Neural crest cell (in vitro differentiated cells): ENCODE measurements at places on chromosomes 13 and 19.

- DNase-seq, result no peak
These were observed 134.1 kb downstream of the URI1 start for GRCh38 chr19:30076101-30076551.

GRCh38 chr13:103794526-103794925 lies 728.3 kb upstream of the SLC10A2 start:
- no peak for DNase-seq

DNA sequence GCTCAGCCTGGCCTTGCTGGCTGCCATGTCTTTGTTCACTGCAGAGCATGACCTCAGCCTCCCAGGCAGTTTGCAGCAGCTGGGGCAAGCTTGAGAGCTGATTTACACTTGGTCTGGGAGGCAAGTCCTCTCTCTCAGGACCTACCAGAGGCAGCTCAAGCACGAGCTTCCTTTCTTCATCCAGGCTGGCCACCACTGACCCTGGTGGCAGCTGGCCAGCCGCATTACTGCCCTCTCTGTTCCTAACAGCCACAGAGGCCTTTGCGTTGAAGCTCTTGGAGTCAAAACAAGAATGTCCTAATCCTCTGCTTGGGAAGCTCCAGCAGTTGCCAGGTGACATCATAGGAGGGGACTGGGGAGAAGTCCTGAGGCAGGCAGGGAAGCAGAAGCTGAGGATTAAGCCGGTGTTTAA lies 85.7 kb downstream of the NUFIP1 start:
- DNase-seq, result no peak

DNA sequence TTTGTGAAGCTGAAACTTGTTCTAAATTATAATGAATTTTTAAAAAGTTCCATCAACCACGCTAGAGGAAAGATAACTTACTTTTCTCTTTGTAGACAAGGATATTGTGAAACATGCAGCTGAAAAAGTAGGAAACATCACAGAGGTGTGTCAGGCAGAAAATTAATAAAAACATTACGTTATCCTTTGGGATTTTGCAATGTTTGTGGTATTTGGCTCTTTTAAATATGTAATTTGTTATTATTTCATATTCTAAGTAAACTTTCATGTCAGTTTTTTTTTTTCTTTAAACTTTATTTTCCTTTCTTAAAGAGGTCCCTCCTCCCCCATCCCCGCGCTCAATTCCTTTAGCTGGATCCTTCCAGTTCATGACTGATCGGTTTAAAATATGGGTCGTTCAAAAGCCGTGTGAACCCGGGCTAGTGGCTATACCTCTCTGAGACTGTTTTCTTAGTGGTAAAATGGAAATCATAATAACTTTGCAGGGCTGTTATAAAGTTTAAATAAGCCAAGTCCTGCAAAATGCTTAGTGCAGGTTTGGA lies 740 bp upstream of the CCDC61 start:
- DNase-seq, result no peak

DNA sequence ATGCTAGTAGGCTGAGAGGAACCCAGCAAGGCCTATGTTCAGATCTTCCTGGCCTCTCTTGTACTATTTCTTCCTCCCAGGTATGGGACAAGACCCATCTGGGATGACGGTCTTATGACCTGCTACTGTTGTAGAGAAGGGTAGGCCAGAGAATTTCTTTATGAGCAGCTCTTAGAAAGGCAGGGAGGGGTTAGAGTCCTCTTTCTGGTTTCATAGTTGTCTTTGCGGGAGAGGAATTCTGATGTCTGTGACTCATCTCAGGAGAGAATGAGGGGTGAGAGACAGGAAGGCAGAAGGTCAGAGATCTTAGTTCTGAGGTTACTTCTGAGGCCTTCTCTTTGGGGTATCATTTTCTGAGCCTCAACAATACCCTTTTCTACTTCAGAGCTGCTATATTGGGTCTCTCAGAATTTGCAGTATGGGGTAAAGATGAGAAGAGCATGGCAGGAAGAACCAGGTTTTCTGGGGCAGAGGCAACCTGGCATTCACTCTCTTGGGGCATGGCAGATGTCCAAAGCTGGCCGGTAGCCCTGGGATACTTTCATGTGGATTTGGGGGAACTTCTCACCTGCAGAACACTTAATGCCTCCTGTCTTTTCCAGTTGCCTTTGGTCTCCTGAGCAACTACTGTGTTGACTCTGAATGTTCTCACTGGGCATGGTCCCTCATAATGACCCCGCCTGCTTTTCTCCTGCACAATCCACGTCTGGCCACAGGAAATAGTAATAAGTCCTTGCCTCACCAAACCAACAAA lies 154.4 kb downstream of the GGACT start:
- DNase-seq, result no peak

DNA sequence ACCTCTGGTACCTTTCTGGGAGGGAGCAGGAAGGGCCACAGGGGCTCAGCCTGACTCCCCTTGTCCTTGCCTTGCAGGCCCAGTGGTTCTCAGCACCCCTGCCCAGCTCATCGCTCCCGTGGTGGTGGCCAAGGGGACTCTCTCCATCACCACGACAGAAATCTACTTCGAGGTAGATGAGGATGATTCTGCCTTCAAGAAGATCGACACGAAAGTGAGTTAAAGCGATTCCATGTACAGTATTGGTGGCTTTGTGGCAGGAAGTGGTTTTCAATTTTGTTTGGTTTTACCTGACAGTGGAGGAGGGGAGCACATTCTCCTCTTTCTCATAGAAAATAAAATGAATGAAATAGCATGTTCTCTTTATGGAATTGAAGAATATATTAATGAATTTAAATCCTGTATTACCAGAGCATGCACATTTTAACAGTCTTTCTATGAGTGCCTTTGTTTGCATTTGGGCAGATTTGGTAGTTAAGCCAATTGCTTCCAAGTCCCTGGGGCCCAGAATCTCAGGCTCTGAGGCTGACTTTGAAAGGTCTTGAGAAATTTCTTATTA lies 4.1 kb downstream of the MAB21L1 start:
- DNase-seq, result no peak

DNA sequence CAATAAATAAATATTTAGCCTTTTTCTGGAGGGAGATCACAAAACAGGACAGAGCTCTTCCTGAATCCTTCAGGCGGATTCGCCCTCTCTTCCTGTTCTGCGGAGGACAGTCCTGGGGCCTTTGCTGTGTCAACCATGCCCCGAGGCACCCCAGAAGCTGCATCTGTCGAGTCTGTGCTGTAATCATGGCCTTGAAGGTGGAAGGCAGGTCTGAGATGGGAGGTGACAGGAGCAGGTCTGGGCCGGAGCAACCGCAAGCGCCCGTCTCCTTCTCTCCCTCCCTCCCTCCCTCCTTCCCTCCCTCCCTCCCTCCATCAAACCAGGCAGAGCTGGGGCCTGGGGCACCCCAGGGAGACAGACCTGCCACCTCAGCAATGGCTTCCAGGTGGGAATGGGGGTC lies 4.6 kb upstream of the FXYD3 start:
- DNase-seq, result no peak

- DNase-seq, result no peak
These were observed 74.8 kb downstream of the ZNF536 start for GRCh38 chr19:30446850-30447552.

- DNase-seq, result no peak
These were observed 83.1 kb downstream of the ATP11A start for GRCh38 chr13:112772929-112773328.

DNA sequence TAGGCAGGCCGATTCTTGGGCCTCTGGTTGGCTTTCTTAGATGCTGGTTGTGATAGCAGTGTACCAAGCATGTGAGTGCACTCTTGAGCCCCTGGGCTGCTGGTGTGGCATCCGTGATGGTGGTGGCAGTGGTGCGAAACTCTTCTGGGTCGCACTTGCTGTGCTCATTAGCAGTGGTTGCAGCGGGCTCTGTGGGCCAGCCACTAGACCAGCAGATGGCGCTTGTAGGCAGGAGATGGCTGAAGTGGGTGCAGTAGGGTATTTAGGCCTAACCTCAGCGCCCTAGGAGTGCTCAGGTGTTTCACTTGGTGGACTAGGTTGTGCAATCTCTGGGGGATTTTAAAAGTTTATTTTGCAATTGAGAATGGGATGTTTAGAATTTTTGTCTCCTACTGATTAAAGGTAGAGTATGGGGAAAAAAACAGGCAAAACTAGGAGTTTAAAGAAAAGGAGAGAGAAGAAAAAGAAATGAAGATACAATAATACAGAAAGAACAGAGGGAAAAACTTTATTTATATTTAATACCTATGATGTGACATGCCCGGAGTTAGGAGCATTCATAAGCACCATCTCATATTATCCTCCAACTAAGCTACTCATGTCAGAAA lies 4.3 kb upstream of the ZNF17 start:
- DNase-seq, result peak; percentile 70

DNA sequence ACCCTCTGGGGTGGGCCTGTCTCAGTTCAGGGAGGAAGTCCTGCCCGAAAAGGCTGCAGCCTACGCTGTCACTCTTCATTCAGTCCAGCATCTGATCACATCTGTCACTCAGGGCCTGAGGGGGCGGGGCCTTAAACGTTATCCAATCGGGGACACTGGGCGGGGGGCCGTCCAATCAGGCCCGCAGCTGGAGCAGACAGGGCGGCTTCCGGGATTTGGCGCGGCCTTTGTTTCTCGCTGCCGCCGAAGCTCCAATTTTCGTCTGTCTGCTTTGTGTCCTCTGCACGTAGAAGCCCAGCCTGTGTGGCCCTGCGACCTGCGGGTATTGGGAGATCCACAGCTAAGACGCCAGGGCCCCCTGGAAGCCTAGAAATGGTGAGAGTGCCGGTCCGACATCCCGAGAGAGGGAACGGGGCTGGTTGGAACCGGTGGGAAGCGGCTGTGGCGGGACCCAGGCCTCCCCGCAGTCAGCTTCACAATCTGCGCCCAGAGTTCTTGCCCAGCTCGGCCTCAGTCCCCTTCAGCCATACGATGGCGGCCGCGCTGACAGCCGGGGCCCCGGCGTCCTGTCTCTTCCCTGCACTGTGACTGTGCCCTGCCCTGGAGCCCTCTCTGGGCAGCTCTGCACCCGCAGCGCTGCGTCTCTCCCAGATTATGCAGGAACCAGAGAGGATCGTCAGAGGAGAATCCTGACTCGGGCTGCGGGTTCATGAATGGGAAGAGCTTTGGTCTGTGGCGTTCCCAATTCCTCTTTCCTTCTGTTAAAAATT lies at the start of gene ZNF730:
TSS of gene ZNF730 (plus strand) at position 224 of the 770 bp plus-strand sequence. CDS start at position 373, 149 bp downstream.
- DNase-seq, result peak; percentile 93

GRCh38 chr19:35533822-35534392 lies 651 bp downstream of the GAPDHS start:
- DNase-seq, result no peak

DNA sequence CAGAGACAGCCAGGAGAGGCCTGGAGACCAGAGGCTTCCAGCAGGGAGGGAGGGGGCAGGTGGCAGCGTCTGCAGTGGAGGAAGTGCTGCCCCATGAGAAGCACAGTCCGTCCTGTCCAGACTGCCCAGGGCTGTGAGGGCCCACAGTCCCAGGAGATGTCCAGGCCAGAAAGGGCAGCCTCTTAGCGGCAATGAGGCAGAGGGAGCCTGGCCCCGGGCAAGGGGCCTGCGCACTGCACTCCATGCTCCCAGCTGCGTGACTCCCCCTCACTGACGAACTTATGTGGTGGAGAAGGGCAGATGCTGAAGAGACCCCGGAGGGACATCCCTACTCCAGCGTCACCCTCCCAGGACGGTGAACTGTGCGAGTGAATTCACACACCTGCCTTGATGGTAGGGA lies 115.3 kb downstream of the SOX1 start:
- no peak for DNase-seq
